ENCODE measurements at places on chromosomes 13 and 19.
A peak's percentile ranks its signal among the peaks of the same experiment; 100 is the strongest.

GRCh38 chr19:588093-588740 is 1.5 kb upstream of the HCN2 start:
- DNase-seq, result no peak

- peak; percentile 19 for DNase-seq
Observed at GRCh38 chr19:14118165-14119051, 846 bp upstream of the PRKACA start.

DNA sequence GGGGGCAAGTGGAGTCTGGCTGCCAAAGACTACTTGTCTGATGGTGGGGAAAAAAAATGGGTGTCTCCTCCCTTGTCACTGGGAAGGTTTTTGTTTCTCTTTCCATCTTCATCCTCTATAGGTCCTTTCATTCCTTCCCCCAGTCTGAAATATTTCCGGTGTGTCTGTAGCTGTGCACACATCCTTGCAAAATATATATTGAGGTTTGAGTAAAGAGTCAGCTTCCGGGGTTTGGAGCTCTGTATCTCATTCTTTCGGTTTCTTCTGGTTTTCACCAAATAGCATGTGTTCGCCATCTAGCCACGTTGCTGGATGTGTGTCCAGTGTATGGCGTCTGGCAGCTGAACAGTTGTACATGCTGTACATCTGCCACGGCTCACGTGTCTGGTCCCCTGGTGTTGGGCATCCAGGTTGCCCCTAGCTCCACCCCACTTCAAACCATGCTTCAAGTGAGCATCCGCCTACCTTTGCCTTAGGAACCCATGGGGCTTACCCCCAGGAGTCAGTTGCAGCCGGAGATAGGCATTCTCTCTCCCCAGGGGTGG is 142.2 kb downstream of the SIPA1L3 start:
- peak; percentile 46 for DNase-seq

- no peak for DNase-seq
Observed at GRCh38 chr13:24564881-24565280, 52.3 kb upstream of the PARP4 start.

GRCh38 chr13:80244574-80244973 is 96.4 kb downstream of the SPRY2 start:
- DNase-seq, result no peak

- DNase-seq, result no peak
Observed at GRCh38 chr19:7913652-7914051, 978 bp upstream of the TGFBR3L start.

GRCh38 chr13:36436811-36437210 is 4.5 kb downstream of the CCNA1 start:
- no peak for DNase-seq

DNA sequence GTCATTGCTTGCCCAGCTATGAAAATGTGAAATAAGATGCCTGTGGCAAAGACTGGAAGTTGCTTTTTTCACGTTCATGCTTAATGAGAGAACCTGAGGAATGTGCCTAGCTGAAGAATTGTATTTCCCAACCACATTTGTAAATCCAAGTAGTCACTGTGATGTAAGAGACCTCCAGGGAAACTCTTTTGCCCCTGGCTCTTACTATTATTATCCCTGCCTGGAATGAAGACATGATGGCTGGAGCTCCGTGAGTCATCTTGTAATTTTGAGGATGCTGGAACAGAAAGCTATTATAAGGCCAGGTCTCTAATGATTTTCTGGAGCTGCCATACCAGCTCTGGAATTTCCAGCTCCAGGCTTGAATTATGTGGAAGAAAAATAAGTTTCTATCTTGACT is 894.3 kb downstream of the DIAPH3 start:
- DNase-seq, result no peak

DNA sequence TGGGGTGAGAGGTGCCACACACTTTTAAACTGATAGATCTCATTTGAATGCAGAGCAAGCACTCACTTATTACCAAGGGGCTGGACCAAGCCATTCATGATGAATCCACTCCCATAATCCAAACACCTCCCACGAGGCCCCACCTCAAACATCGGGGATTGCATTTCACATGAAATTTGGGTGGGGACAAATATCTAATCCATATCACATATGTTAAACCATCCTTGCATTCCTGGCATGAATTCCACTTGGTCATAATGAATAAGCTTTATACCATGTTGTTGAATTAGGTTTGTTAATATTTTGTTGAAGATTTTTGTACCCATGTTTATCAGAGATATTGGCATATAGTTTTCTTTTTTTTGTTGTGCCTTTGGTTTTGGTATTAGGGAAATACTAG is 1198.7 kb upstream of the ATXN8OS start:
- no peak for DNase-seq

DNA sequence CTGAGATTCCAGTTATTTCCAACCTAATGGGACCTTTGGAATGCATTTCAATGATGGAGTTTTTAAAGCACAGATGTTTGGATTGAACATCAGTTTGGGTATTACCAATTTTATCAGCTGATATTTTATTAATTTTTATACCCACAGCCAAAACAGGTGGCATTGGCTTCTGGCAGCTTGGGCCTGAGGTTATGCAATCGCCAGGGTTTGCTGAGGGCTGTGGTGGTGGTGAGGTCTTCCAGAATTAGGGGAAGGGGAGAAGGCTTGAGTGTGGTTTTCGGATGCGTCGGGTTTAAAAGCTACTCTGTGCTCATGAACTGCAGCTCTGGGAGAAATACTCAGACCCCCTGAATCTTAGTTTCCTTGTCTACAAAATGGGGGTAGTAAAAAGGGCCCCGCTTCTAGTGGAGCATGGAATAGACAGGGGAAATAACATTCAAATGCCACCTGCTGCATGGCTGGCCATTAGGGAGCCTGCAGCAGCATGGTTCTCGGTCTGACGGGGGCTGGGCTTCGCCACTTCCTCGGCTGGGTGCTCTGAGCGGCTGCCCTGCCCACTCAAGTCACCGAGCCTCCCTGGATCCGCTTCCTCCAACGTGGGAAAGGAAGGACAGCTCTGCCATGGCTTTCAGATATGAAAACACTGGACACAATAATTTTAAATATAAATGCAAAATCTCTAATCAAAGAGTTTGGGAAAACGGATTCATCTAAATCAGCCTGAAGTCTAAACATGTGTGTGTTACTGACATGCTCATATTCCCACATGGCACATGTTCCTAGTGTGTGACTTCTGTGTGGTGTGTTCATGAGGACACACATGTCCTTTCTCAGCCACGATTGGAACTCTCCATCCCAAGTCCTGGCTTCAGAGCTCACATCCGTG is 35.2 kb downstream of the ADPRHL1 start:
- no peak for DNase-seq

- DNase-seq, result no peak
Observed at GRCh38 chr13:113122550-113123225, at the start of gene F10. TSS of gene F10 (plus strand) at chr13:113122799. CDS start at chr13:113122856, 57 bp downstream.

DNA sequence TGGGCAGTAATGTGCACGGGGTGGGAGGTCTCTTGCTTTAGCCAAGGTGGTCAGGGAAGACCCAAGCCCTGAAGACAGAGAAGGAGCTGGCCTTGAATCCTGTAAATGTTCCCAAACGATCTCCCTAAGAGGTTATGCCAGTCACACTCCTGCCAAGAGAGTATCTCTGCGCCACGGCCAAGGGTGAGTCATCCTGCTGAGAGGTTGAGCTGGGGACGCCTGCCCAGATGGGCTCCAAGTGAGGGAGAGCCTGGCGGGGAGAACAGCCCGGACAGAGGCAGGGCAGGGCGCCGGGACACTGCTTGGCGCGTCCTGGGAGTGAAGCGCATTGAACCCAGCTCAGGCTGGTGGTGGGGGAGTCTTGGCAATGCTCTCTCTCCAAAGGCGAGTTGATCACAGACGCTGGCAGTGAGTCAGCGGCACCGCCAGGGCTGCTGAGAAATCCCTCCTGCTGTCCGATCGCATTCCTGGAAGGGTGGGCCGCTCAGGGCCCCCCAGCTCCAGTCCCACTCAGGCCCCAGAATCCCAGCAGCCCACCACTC is 16.4 kb downstream of the SULT2B1 start:
- no peak for DNase-seq

DNA sequence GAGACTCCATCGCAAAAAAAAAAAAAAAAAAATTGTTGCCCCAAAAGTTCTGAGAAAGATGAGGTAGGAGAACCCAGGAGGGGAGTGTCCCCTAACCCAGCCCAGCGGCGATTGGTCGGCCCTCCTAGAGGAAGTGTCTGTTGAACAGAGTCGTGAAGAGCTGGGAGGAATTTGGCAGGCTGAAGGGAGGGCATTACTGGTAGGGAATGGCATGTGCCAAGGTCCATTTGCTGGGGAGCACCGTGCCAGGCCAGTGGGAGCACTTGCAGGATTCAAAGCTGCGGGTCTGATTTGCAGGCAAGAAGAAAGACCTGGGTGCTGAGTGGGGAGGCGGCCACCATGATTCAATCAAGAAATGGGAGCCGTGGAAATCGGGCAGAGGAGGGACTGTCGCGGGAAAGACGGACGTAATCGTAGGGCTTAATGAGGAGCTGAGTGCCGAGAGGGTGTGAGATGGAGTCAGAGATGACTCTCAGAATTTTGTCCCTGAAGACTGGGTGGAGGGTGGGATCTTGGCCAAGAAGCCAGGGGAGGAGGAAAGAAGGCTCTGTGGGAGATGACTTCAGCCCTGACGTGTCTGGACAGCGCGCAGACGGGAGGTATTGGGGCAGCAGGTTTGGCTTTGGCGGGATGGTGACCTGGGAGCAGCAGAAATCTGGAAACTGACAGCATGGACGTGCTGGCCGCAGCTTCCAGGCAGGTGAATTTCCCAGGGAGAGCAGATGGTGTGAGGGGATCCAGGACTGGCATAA is 15.4 kb downstream of the CERS4 start:
- no peak for DNase-seq

GRCh38 chr19:41570639-41571112 is 5.3 kb upstream of the CEACAM21 start:
- DNase-seq, result peak; percentile 82

GRCh38 chr19:30559446-30559845 is 187.3 kb downstream of the ZNF536 start:
- no peak for DNase-seq

- DNase-seq, result no peak
Observed at GRCh38 chr13:50898338-50898737, 11.3 kb upstream of the RNASEH2B start.

DNA sequence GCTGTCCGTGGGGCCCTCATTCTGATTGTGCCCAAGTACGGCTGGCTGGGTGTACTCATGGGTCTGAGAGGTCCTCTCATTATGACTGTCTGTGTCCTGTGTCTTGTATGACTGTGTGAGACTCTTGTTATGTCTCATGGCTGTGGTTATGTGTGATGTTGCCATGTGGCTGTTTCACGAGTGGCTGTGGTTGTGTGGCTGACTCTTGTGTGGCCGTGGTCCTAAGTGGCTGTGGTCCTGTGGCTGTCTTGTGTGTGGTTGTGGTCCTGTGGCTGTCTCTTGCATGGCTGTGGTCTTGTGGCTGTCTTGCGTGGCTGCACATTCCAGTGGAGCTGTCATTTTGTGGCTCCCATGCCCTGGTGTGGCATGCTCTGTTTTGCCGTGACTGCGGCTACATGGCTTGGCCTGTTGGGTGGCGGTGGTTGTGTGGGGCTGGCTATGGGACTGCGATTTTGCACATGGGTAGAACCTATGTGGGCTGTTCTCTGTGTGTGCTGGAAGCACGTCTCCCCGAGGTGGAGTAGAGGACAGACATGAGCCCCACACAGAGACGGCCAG is 2.5 kb downstream of the LYL1 start:
- no peak for DNase-seq

DNA sequence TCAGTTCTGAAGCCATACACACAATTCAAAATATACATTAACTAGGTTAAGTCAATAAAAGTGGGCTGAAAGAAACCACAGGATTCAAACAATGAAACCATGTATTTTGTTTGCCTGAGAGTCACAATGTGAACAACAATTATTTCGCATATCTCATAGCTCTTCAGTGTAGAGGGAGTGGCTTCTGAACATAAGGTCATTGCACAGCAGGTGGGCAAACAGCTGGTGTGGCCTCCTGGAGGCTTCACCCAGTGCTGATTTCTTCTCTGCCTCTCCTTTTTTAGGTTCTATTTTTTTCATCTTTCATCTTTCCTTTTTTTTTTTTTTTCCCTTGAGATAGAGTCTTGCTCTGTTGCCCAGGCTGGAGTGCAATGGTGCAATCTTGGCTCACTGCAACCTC is 40.4 kb upstream of the ZNF254 start:
- DNase-seq, result no peak

- no peak for DNase-seq
Observed at GRCh38 chr13:50401721-50402465, 386.6 kb downstream of the KCNRG start.

DNA sequence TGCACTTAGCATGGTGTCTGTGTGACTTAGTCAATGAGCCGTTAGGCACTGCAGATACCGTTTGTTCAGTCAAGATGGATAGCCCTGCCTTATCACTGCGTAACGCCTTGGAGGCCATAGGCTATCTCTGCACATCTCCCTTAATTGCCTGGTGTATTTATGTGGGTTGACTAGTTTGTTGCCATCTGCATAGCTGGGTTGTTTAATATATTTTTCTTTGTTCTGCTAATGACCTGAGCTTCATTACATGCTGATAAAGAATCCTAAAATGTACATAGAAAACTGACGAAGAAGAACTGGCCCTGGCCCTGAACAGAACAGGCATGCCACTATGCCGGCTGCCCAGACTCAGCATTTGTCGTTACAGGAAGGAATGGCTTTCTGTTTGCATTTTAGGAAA is 297.8 kb downstream of the SHISA2 start:
- DNase-seq, result no peak

DNA sequence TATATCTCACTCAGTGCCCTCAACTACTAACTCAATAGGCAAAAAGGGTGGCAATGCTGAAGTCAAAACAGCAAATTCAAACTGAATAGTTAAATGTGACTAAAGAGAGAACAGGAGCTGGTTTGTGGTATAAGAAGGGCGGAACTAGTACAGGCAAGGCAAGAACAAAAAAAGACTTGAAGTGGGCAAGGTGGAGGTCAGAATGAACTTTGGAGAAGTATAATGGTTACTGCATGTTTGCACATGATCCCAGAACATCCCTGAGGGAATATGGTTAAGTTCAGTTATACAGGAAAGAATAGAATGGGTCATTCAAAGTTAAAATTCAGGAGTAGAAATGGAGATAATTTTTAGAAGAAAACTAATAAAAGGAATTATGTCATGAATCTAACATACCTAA is 85.5 kb downstream of the DIAPH3 start:
- no peak for DNase-seq

DNA sequence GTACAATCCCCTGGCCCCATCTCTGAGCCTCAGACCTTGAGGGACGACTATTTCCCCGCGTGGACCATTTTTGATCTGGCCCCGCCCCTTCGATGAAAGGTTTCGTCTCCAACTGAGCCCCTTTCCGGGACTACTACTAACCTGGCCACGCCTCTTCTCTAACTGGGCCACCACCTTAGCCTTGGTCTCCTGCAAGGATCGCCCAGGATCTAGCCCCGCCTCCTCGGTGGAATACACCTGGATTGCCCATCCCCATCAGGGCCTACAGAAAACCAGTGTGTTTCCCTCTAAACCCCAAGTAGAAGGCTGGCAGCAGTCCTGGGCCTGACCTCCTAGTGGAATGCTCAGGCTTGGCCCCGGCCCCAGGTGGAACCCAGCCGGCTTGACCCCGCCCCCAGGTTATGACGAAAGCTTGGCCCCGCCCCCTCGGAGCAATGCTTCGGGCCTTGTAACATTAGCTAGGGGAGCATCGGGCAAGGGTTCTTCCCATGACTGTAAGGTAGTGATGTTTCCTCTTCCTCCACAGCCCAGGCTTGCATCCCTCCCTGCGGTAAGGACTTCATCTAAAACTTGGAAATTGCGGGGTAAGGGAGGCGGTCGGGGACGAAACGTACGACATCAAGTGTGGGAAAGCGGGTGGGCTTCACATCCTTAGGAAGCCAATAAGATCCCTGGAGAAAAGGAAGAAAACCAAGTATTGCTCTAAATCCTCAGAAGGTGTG is 9.1 kb downstream of the SPACA6 start:
- no peak for DNase-seq

Data from activated CD4-positive, alpha-beta T cell treated with anti-CD3 and anti-CD28 coated beads, Interleukin-2, amount 50 U/mL, for 24 hours (primary cell).